ENCODE measurements at places on chromosomes 12 and 14.

DNA sequence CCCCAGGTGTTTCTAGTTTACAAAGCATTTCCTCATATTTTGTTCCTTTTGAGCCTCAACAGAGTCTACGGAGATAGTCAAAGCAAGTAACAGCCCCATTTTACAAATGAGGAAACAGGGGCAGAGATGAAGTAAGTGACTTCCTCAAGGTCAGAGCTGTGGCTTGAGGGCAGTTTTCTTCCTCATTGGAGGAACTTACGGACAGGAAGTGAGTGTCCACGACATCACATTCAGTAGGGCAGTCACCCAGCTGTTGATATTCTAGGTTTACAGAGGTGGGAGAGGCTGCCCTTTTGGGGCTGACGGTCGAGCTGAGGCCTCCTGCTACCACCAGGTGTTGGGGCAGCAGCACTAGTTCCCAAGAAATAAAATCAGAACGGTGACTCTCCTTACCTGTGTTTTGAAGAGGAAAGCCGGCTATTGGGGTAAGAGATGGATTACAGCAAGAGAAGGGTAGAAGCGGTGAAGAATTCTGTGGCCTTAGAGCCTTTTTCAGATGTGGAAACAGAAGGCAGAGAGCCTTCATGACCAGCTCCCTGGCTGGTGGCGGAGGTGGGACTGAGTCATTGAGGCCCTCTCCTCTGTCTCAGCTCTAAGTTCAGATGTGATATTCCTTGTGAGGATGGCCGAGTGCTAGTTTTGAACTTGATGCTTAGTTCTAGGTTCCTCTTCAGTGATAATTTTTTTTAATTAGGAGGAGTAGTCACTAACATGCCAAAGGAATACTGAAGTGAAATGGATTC, 41.7 kb downstream of the SUSD6 start:
- no peak for DNase-seq

- no peak for DNase-seq
Measured at GRCh38 chr12:128850400-128850799, 2.9 kb upstream of the GLT1D1 start.

DNA sequence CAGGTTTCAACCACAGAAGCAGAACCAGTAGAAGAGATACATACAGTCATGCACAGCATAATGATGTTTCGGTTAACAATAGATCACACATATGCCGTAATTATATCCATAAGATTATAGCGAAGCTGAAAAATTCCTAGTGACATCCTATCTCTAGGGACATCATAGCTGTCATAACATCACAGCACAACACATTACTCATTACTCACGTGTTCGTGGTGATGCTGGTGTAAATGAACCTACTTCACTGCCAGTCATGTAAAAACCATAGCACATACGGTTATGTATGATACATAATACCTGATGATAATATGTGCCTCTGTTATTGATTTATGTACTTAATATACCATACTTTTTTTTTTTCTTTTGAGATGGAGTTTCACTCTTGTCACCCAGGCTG, 44.7 kb downstream of the KLRG1 start:
- DNase-seq: no peak

DNA sequence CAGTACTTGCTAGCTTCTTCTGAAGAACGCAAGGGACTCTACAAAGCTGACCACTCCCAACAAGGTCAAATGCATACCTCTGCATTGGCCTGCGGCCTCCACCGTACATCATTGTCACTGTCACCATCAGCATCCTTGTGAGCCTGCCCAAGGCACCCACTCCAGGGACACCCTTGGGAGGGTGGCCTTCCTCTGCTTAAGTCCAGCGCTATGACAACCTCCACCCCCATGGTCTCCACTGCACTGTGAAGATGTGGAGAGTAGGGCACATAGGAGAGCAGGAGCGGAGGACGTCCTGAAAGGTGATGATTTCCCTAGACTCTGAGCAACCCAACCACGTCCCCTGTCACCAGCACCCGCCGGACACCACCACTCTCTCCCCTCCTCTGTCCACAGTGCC, 252.8 kb downstream of the ALG10 start:
- no peak for DNase-seq

GRCh38 chr12:76679778-76680177, 84.1 kb upstream of the ZDHHC17 start:
- DNase-seq: no peak

DNA sequence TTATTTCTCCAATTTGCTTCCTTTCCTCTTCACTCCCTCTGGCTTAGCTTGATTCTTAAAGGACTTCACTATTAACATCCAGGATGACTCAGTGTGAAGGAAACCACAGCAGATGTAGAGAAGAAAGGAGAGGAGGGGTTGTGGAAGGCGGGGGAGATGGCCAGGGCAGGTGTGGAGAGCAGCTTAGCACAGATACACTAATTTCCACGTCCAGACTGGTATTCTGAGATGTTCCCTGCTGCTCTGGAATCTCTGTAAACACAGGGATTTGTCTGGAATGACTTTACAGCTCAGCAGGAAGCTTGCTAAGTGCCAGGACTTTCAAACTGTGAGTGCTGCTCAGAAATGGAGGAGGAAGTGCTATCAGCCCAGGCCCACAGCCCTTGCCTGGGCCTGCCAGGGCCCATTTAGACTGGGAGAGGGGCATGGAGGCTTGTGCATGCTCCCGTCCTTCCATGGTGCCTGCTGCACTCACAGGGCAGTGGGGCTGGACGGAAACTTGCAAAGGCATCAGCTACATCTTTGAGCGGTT, 202.5 kb upstream of the DDHD1 start:
- no peak for DNase-seq

GRCh38 chr14:64688031-64688430, 16.2 kb upstream of the PLEKHG3 start:
- no peak for DNase-seq

DNA sequence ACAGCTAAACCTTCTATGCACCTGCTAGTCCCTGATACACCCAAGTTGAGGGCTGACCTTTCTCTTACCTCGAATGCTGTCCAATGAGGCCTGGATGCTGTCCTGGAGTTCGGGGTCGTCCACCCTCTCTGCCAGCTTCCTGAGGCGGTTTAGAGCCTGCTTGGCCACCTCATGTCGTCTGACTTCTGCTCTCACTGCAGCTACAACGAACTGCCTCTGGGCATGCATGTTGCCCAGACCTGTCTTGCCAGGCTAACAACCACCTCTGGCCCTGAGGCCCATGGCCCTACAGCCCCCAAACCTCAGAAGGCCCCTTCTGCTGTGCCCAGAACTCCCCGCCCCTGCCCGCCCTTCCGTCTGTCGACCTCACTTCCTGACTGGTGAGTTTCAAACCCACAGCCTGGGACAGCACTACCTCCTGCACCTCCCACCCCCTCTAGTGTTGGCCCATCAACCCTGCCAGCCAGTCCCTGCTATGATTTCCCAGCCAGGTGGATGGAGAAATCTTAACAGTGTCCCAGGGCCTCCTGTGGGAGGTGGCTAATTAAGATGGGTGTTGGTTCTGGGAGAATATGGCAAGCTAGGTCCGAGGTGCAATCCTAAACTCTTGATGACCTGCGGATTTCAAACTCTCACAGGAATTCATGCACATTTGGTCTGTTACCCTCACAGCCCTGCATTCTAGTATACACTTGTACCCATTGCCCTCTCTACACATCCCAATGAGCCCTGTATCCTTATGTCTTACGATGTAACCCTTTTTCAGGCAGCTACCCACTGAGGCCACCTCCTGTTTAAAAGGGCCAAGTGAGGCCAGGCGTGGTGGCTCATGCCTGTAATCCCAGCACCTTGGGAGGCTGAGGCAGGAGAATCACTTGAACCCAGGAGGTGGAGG, 2.7 kb upstream of the TSPAN31 start:
- DNase-seq: no peak

GRCh38 chr12:27020761-27021160, 1.6 kb upstream of the MED21 start:
- no peak for DNase-seq

- DNase-seq: no peak
Measured at GRCh38 chr12:111451649-111452129, 46.0 kb downstream of the SH2B3 start.

GRCh38 chr14:96512602-96513397, 10.6 kb downstream of the PAPOLA start:
- DNase-seq: no peak

GRCh38 chr14:75724414-75725204, 63.6 kb downstream of the TTLL5 start:
- no peak for DNase-seq

GRCh38 chr12:124829008-124829707, 34.5 kb downstream of the SCARB1 start:
- no peak for DNase-seq

- no peak for DNase-seq
Measured at GRCh38 chr12:50296554-50296953, 13.2 kb upstream of the LIMA1 start.

- DNase-seq: no peak
Measured at GRCh38 chr12:41881891-41882805, 262.5 kb downstream of the GXYLT1 start.

GRCh38 chr12:92278378-92278828, 132.8 kb upstream of the BTG1 start:
- DNase-seq: no peak

GRCh38 chr14:101945171-101945570, 19.2 kb upstream of the DYNC1H1 start:
- no peak for DNase-seq

DNA sequence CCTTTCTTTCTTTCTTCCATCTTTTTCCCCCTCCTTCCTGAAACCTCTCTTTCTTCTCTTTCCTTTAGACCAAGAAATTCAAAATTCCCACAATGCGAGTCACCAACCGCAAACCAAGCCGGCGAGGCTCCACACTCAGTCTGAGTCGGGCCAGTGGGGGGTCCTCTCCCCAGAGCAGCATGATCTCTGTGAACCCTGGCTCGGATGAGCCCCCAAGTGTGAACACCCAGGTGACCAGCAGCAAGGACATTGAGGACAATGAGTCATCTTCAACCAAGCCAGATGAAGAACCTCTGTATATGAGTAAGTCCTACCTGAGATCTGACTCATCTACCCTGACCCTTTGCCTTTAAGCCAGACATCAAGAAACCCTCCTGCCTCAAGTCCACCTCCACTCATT, 88.6 kb upstream of the TMEM233 start:
- no peak for DNase-seq

DNA sequence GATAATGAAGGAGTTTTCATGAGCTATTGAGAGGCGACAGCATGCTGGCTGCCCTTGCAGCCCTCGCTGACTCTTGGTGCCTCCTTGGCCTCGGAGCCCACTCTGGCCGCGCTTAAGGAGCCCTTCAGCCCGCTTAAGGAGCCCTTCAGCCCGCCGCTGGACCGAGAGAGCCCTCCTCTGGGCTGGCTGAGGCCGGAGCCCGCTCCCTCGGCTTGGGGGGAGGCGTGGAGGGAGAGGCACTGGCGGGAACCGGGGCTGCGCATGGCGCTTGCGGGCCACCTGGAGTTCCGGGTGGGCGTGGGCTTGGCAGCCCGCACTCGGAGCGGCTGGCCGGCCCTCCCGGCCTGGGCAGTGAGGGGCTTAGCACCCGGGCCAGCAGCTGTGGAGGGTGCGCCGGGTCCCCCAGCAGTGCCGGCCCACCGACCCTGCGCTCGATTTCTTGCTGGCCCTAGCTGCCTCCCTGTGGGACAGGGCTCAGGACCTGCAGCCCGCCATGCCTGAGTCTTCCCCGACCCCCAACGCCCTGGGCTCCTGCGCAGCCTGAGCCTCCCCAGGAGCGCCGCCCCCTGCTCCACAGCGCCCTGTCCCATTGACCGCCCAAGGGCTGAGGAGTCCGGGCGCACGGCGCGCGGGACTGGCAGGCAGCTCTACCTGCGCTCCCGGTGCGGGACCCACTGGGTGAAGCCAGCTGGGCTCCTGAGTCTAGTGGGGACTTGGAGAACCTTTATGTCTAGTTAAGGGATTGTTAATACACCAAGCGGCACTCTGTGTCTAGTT, 20.1 kb upstream of the PAWR start:
- DNase-seq: no peak

DNA sequence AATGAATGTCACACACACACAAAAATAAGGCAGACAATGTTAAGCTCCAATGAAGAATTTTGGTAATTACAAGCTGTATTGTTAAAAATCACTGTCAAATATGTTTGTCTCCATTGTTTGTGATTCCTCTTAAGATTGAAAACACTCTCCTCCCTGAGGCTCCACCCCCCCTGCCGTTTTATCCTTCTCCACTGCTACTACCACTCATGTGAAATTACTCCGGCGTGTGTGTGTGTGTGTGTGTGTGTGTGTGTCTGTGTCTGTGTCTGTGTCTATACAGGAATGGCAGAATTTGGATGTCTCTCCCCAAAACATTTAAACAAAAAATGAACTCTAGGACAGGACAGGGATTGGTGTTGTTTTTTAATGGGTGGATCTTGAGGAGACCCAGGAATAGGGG, 365.1 kb upstream of the DIO2 start:
- no peak for DNase-seq

DNA sequence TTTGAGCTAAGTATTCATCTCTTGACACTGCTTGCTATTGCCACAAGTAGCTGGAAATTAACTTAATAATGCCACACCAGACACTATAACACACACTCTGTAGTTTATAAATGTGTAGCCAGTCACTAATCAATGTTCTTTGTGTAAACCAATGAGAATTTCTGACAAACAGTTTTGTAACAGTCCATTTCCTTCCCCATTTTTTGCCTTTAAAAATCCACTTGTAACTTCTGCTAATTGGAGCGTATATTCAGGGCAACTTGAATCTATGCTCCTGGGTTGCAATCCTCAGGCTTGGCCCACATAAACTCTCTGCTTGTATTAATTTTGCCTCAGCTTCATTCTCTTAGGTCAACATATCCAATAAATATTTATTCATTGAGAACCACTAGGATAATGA, 125.0 kb upstream of the DHRS4 start:
- no peak for DNase-seq

- no peak for DNase-seq
Measured at GRCh38 chr14:24335461-24336171, 745 bp upstream of the ADCY4 start.

DNA sequence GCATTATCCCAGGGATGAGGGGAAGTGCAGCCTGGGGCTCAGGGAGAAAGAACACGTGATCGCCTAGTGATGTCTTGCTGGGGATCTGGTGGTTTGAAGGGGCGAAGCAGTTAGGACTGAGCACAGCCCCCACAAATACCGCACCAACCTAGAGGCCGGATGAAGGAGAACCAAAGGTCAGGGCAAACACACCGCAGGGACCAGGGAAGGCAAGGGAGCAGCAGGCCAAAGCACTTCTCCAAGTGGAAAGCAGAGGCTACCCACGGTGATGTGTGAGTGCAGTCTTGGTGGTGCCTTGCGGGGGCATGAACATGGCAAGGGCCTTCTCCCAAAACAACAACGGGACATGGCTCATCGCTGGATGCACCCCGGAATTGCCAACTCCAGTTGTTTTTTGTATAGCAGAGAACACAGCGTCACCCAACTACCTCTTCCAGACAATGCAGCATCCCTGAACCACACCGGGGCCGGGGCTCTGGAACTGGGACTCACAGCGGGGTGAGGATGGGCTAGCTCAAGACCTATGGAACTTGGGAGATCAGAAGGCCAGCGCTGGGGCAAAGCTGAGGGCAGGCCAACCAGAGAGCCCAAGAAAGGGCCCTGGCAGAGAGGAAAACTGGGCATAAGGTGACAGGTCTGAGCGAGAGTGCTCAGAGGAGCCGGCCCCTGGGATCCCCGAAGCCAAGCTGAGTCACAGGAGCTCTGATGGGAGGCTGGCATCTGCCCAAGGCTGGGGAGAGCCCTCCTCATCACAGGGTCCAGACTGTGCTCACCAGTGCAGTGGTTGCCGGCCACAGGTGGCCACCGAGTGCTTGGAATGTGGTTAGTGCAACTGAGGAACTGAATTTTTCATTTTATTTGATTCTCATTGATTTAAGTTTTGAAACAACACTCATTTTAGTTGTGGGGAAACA, 11.1 kb downstream of the GALNT16 start:
- DNase-seq: no peak

- no peak for DNase-seq
Measured at GRCh38 chr14:24473211-24473610, 30.6 kb upstream of the SDR39U1 start.
